Endodermal cell (in vitro differentiated cells): ENCODE measurements at places on chromosomes 5 and 9. TPM values are rescaled to one million over a fixed set of nuclear protein-coding genes. Genes with fewer than 3 reads are reported as not detected.
A peak's percentile ranks its signal among the peaks of the same experiment; 100 is the strongest.

DNA sequence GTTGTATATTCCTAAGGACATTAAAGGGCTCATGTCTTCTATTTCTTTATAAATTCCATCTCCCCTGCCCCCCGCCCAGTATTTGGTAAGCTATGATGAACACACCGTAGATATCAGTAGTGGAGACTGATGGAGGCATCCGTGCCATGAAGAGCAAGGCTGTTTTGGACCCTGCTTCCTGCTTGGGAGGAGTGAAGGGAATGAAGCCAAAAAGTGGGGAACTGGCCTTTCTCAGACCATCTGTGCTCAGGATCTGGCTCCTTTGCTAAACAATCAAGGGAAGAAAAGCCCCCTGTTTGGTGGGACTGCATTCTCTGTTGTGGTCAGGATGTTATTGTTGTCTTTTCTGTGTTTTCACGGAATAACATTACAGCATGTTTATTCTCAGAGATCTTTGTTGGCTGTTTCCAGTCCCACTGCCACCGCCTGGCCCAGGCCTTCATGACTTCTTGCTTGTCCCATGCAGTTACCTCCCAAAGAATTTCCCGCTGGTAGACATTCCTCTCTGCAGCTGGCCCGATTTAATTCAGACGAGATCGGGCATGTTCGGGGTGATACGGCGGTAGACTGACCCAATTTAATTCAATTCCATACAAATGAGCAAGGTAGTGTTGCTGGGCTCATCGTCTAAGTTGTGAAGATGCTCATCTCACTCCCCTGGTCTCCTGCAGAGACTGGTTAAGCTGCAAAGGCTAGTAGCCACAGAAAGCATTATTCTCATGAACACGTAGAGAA is 31.4 kb upstream of the ANKH start:
- H3K4me3 ChIP-seq, result no peak overlapping the region
- no peak for DNase-seq
- H3K36me3 ChIP-seq, result no peaks in the 10 kb centered on the region
- peaks cover 3% of the 10 kb centered on the region for H3K4me1 ChIP-seq
- no peaks in the 10 kb centered on the region for H3K27me3 ChIP-seq

DNA sequence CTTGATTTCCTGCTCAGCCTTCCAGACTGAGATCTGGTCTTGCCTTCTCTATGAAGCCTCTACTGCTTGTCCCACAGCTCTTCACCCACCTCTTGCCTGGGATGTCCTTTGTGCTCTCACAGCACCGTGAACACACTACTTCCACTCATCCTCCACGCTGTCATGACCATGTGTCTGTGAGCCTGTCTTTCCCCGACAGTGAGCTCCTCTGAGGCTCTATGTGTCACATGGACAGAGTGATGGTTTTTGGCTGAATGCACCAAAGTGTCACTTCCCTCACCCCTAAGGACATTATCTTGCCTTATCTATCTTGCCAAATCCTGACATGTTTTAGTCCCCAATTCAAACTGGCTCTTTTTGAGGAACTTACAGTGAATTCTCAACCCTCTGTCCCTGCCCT is 11.3 kb downstream of the PHYKPL start:
- H3K4me3 ChIP-seq, result no peak overlapping the region
- H3K27me3 ChIP-seq, result no peaks in the 10 kb centered on the region
- no peak for DNase-seq

GRCh38 chr9:17630531-17630949 is 51.7 kb downstream of the SH3GL2 start:
- no peaks in the 10 kb centered on the region for H3K27me3 ChIP-seq
- H3K27ac ChIP-seq, result no peak overlapping the region
- H3K4me3 ChIP-seq, result no peak overlapping the region
- DNase-seq, result no peak
- H3K4me1 ChIP-seq, result no peaks in the 10 kb centered on the region

GRCh38 chr9:130445268-130445983 is 665 bp downstream of the ASS1 start:
- peaks cover 21% of the 10 kb centered on the region for H3K27me3 ChIP-seq
- H3K36me3 ChIP-seq, result no peaks in the 10 kb centered on the region
- peak overlapping the region; percentile 81 for H3K4me3 ChIP-seq
- DNase-seq, result peak; percentile 75

DNA sequence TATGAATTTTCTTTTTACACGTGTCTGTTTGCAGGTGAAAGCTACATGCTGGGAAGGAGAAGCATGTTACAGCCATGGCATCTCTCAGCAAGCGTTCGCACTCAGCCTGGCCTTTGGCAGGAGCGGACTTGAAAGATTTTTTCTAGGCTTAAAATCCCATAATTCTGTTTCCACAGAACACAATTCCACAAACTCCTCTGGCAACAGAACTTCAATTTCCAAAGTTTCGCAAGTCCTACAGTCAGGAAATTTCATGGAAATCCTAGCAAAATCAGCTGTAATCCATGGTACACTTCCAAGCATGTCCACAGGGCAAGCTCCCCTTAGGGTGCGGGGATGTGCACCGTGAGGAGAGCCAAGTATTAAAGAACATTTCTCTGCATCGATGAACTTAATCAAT is 35.9 kb downstream of the SUB1 start:
- H3K27ac ChIP-seq, result no peak overlapping the region
- no peaks in the 10 kb centered on the region for H3K36me3 ChIP-seq
- H3K4me1 ChIP-seq, result no peaks in the 10 kb centered on the region
- no peaks in the 10 kb centered on the region for H3K27me3 ChIP-seq
- no peak overlapping the region for H3K4me3 ChIP-seq
- DNase-seq, result no peak

- no peaks in the 10 kb centered on the region for H3K4me1 ChIP-seq
- no peak overlapping the region for H3K27ac ChIP-seq
- H3K36me3 ChIP-seq, result no peaks in the 10 kb centered on the region
Observed at GRCh38 chr5:181217111-181217802, 5.8 kb upstream of the TRIM41 start.

DNA sequence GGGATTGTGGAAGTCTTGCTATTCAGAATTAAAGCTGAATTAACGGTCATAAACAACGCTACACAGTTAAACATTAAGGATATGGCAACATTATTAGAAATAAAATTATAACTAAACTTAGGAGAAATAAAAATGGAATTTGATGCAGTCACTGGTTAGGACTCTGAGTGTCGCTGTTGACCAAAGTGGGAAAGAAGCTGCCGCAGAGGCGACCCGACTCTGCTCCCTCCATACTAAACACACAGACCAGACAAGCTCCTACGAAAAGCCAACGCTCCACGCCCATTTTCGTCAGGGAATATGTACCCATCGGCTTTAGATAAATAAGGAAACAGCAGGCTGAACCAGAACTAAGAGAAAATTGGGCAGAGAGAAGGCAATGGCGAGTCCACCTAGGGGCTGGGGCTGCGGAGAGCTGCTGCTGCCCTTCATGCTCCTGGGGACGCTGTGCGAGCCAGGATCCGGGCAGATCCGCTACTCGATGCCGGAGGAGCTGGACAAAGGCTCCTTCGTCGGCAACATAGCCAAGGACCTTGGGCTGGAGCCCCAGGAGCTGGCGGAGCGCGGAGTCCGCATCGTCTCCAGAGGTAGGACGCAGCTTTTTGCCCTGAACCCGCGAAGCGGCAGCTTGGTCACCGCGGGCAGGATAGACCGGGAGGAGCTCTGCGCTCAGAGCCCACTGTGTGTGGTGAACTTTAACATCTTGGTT is at the start of gene PCDHGA5:
TSS of gene PCDHGA5 (plus strand) at position 211 of the 709 bp plus-strand sequence. CDS start at position 380, 169 bp downstream.
- no peak for DNase-seq

DNA sequence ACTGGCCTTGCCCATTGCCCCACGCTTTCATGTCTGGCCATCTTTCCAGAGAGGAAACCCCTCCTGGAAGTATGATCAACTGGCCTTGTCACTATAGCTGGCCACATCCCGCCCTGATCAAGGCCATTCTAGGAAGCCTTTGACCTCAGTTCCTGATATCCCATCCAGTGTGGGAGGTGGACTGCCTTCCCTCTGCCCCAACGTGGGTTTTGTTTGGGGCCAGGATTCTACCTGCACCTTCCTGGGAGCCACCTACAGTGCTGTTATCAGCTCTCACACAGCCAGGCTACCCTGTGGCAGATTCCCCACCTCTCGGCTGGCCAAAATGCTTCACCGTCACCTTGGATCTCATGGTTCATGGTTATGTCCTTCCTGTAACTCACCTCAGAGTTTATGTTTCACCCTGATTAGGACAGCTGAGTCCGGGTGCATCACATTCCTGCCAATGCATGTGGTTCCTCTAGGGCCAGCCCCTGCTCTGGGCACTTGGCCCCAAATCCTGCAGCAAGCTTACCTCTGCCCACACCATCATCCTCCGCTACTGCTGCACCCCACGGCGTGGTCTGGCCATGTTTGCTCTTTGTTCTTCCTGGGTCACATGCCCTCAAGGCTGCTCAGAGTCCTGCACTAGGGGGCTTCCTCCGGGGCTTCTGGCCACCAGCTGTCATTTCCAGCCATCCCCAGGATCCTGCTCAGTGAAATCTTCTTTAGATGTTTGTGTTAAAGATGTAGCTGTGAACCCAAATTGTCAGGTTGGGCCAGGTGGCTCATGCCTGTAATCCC is 24.2 kb upstream of the S1PR3 start:
- no peak overlapping the region for H3K27ac ChIP-seq
- H3K4me1 ChIP-seq, result peaks cover 5% of the 10 kb centered on the region
- H3K27me3 ChIP-seq, result no peaks in the 10 kb centered on the region
- DNase-seq, result no peak

- no peaks in the 10 kb centered on the region for H3K27me3 ChIP-seq
- no peak overlapping the region for H3K4me3 ChIP-seq
- H3K4me1 ChIP-seq, result no peaks in the 10 kb centered on the region
- DNase-seq, result no peak
- peak overlapping the region; percentile 97 for H3K27ac ChIP-seq
Observed at GRCh38 chr5:103389846-103390245, 131.3 kb downstream of the MACIR start.

- H3K4me1 ChIP-seq, result no peaks in the 10 kb centered on the region
- no peaks in the 10 kb centered on the region for H3K36me3 ChIP-seq
- no peaks in the 10 kb centered on the region for H3K27me3 ChIP-seq
- no peak overlapping the region for H3K27ac ChIP-seq
- H3K4me3 ChIP-seq, result no peak overlapping the region
Observed at GRCh38 chr9:104078596-104078995, 15.5 kb upstream of the SMC2 start.

- no peak for DNase-seq
- H3K27ac ChIP-seq, result no peak overlapping the region
- H3K27me3 ChIP-seq, result no peaks in the 10 kb centered on the region
- no peaks in the 10 kb centered on the region for H3K4me1 ChIP-seq
- no peaks in the 10 kb centered on the region for H3K36me3 ChIP-seq
- H3K4me3 ChIP-seq, result no peak overlapping the region
Observed at GRCh38 chr5:123530728-123531127, 18.8 kb downstream of the CSNK1G3 start.

GRCh38 chr5:78979909-78980308 is 5.2 kb downstream of the ARSB start:
- no peaks in the 10 kb centered on the region for H3K27me3 ChIP-seq
- no peak overlapping the region for H3K27ac ChIP-seq
- no peaks in the 10 kb centered on the region for H3K36me3 ChIP-seq
- peaks cover 1% of the 10 kb centered on the region for H3K4me1 ChIP-seq
- DNase-seq, result no peak

Gene PCDHGA3
- 0.14 TPM in 1 of 3 replicates, not detected in the others for total RNA-seq

Gene ZFP62
- total RNA-seq, result 34.6 and 37.3 TPM in 2 replicates

Gene RASGEF1C
- 0.61 and 0.62 TPM in 2 replicates for total RNA-seq

Gene FAM151B
- 0.38 to 1.2 TPM (median 0.90 TPM) in 3 replicates for total RNA-seq
